ENCODE measurements at places on chromosomes 3 and 15. TPM values are rescaled to one million over a fixed set of nuclear protein-coding genes. Genes with fewer than 3 reads are reported as not detected.

Gene MSL2
- 2.4 TPM for polyA plus RNA-seq

Gene STAC
- polyA plus RNA-seq = 25.0 TPM

Gene CAMK2N2
- polyA plus RNA-seq = 2.2 TPM

Gene IL16
- polyA plus RNA-seq = not detected

Gene LIPC
- not detected for polyA plus RNA-seq

Gene HYAL2
- 135 TPM for polyA plus RNA-seq

Gene TM4SF4
- polyA plus RNA-seq = 0.08 TPM

Gene EXD1
- polyA plus RNA-seq = 0.02 TPM

Gene CACNA1D
- polyA plus RNA-seq = 0.12 TPM

Gene ZMAT3
- polyA plus RNA-seq = 11.9 TPM

Gene CDHR4
- polyA plus RNA-seq = 0.13 TPM
